ENCODE measurements at places on chromosomes 7 and 10.
A peak's percentile ranks its signal among the peaks of the same experiment; 100 is the strongest.

GRCh38 chr7:33735403-33735802 lies 169.9 kb upstream of the BMPER start:
- DNase-seq, result no peak

DNA sequence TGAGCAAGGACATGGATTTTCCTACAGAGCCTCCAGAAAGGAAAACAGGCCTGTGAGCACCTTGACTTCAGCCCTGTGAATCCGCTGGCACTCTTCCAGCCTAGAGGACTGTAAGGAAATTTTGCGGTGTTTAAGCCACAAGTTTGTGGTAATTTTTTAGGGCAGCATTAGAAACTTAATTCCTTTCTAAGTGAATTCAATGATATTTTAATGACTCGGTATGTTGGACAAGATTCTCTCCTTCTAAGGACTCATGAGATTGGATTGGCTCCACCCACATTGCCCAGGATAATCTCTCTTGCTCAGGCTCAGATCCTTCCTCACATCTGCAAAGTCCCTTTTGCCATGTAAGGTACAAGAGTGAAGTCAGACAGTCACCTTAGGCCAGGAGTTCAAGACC lies 4.5 kb downstream of the LYZL2 start:
- no peak for DNase-seq

GRCh38 chr7:2821842-2822507 lies 22.1 kb downstream of the GNA12 start:
- DNase-seq, result peak; percentile 65

GRCh38 chr10:115860182-115861107 lies 412.6 kb downstream of the GFRA1 start:
- DNase-seq, result no peak

DNA sequence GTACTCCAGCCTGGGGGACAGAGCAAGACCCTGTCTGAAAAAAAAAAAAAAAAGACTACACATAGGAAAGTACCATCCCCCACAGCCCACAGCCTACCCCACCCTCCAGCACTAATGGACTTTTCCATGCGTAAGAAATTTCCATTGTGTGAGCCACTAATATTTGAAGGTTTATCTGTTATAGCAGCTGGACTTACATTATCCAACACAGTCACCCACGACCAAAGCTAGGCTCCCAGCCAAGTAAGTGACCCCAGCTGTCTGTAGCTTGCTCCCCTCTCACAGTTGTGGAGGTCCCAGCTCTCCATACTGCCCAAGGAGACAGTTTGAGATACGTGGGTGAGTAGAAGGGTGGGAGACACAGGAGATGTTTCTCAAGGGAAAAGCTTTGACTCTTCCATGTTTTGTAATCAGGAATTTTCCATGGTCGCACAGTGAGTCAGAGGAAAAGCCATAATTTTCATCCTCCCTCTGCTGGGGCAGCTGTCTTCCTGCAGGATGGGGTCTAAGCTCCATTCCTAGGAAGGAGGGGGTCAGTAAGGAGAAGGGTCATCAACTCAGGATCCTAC lies 57.4 kb downstream of the CAV1 start:
- no peak for DNase-seq

DNA sequence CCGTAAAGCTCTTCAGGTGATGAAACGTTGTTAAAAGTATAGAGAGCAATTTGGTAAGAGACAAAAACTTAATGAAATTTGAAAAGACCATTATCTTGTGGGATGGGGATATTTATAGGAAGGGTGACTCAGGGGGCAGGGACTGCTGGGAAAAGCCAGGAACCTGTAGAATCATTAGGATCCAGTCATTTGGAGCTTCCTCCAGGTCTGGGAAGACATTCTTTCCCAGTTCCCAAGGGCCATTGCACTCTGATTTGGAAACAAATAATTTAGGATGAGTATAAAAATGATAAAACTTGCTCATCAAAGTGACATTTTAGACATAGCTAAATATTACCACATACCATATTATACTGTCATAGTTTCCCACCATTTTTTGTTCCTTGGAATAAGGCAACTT lies 143.9 kb downstream of the PFKFB3 start:
- DNase-seq, result no peak

DNA sequence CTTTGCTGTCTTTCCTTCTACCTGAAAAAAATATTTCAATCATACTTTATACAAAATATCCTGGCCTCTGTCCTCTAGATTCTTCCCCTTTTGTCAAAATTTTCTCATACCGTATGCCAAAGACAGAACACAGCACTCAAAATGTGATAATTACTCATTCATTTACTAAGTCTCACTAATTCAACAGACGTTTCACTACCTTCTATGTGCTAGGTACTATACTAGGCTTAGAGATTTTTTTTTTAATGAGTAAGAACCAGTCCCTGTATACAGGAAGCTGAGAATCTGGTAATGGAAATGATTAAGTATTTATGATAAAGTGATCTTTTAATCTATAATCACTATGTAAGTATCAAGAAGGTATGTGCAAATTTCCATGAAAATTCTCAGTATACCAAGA lies 128.0 kb downstream of the ELAPOR2 start:
- no peak for DNase-seq

GRCh38 chr7:143360788-143361551 lies 1.5 kb downstream of the FAM131B start:
- no peak for DNase-seq

DNA sequence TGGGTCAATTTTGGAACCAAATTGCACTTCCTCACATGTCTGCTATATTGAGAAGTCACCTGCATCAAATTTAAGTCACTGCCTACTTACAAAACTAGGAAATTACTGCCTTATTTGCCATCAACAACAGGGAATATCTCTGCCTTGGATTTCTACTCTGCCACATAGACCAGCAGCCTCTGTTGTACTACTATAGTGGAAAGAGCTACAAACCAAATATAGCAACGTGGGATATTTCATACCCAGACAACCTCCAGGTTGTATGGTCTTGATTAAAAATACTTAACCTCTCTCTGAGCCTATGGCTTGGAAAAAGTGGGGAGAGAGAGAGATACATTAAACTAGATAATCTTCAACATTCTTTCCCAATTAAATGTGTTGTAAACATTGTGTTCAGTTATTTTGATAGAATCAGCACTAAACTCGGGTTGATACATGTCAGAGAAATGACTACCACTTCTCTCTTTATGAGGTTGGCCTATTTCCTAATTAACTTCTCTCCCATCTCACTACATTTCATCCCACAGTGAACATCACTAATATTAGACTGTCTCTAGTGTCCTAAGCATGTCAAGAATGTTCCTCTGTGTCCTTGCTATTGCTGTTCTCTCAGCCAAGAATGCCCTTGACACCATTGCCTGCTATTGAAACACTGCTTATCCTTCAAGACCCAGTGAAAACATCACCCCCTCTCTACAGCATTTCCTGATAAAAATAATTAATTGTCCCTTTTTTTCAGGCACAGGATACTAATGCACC lies 421.2 kb downstream of the IPMK start:
- no peak for DNase-seq

- no peak for DNase-seq
Observed at GRCh38 chr7:31084226-31084625, 32.1 kb downstream of the ADCYAP1R1 start.

- DNase-seq, result no peak
Observed at GRCh38 chr7:120539321-120539720, 266.3 kb downstream of the KCND2 start.

DNA sequence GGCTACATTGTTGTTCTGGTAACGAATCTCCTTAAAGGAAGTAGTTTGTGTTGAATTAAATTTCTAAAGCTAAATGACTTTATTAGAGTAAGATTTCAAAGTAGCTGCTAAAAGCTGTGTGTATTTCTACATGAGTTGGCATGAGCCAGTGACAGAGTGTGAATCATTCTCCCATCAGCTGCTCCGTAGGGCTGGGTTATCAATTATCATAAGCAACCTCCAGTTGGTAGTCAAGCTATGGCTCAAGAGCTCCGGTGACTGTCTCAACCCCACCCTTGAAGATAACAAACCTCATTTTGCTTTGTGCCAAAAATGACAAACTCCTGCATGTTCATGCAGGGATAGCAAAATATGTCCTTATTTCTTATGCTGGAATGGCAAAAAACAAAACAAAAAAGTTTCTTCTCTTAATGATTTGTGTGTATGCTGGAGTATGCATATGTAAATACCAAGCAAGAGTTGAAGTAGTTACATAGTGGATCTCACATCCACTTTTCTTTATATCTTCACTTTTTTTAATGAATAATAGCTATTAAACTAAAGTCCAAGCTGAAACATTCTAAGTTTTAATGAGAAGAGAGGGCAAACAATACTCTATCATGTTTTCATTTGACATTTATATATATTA lies 249.4 kb downstream of the CACNA2D1 start:
- DNase-seq, result no peak

- no peak for DNase-seq
Observed at GRCh38 chr7:148717266-148717793, 18.6 kb downstream of the CUL1 start.

- no peak for DNase-seq
Observed at GRCh38 chr10:35226507-35226906, 99.9 kb downstream of the CREM start.

- no peak for DNase-seq
Observed at GRCh38 chr7:31763548-31763947, 76.5 kb downstream of the PPP1R17 start.

- DNase-seq, result no peak
Observed at GRCh38 chr7:158266817-158267741, 320.5 kb downstream of the PTPRN2 start.

DNA sequence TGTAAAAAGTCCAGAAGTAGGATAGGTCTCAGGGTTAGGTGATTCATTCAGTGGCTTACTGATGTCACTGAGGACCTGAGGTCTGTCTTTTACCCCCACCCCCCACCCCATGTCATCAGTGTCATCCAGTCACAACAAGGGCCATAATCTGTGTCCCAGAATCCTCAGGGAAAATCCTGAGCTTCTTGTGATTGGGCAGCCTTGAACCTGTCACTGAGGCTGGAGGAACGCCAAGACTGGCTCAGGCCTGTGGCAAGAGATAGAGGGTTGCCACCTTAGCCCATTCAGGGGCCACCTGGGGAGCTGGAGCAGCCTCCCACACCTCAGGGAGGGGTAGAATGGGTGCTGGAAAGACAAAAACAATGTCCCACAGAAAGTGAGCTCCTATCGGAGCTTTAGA lies 29.7 kb downstream of the NUB1 start:
- no peak for DNase-seq

GRCh38 chr10:45003432-45004000 lies 2.8 kb downstream of the ZNF22 start:
- DNase-seq, result no peak

DNA sequence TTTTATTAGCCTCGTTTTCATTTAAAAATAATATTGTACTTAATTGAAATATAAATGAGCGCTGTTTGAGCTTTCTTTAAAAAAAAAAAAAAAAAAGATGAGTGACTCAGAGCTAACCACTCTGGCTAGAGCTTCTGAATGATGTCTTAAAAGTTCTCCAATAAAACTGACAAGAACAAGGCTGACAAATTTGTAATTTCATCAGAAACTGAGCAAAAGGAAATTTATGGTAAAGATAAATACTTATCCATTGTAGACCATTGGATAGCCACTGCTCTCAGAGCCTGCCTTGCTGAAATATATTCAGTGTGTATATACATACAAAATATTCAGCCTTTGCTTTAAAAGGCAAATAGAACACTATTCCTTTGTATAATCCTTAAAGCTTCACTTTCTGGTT lies 91.2 kb upstream of the OIT3 start:
- no peak for DNase-seq

DNA sequence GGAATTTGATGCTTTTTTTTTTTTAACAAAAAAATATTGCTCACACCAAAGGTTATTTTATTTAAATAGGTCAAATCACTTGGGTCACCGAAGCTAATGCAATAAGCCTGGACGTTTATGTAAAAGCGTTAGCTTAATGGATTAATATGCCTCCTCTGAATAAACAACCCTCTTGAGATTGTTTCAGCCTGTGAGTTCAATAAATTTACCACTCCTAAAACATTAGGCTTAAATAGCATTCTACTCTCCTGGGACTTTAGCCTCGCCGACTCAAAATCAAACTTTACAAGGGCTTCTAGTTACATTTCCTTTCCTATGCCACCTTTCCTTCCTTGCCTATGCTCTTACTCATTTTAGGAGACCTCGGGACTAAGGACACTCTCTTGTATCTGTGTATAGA lies 79.3 kb downstream of the DNAJB9 start:
- DNase-seq, result no peak

- no peak for DNase-seq
Observed at GRCh38 chr7:131557652-131558385, 1.4 kb upstream of the PODXL start.

DNA sequence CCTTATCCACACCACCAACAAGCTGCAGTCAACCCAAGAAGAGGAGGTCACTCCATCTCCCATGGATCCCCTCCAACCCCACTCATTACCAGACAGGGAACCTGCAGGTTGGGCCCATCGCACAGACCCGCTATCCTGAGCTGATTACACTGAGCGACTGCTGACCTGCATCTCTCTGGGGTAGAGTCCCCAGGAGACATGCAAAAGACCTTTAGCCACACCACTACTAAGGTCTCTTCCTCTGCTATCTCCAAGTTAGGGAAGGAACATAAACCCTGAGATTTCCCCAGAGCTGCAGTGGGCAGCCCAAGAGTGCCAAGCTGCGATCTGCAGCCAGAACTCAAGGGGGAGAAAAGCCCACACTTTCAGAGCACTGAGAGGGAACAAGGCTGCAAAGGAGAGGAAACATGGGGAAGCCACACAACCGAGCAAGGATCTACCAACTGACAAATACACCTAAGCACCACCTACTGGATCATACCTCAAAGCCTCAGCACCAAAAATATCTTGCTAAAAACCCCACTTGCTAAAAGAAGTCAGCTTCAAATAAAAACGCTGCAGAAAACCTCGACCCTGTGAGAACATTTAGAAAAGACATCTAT lies 298.2 kb downstream of the SORCS1 start:
- DNase-seq, result no peak

DNA sequence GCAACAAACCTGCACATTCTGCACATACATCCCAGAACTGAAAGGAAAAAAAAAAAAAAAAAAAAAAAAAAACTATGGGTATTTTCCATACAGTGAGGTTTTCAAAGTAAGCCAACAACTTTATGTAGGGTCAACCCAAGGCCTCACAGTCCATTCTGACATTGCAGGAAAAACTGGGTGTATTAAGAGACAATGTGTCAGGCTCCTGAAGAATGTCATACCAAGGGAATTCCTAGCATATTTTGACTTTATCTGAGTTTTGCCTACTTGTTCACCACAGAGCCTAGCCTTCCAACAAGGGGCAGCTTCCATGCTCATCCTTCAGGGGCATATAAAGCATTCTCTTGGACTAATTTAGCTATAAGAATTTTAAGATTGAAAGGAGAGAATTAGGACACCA lies 368.9 kb downstream of the PLXDC2 start:
- DNase-seq, result no peak

DNA sequence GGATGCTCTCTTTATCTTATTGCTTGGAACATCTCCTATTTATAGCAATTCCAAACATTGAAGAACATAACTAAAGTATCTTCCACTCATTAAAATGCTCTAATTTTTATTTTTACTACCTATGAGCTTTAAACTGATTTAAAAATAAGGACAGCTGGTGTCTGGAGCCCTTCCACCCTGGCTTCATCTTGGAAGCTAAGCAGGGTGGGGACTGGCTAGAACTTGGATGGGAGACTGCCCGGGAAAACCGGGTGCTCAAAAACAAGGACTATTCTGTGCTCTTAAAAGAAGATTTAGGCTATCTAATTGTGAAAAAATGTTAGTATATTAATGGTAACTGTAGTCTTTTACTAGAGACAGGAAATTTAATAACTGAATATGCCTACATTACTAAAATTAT lies 69.2 kb downstream of the ARMC3 start:
- no peak for DNase-seq

- no peak for DNase-seq
Observed at GRCh38 chr7:30144657-30145306, 10.0 kb downstream of the MTURN start.
